Uterus (tissue), 4 donors: ENCODE measurements at places on chromosomes 4 and X.

DNA sequence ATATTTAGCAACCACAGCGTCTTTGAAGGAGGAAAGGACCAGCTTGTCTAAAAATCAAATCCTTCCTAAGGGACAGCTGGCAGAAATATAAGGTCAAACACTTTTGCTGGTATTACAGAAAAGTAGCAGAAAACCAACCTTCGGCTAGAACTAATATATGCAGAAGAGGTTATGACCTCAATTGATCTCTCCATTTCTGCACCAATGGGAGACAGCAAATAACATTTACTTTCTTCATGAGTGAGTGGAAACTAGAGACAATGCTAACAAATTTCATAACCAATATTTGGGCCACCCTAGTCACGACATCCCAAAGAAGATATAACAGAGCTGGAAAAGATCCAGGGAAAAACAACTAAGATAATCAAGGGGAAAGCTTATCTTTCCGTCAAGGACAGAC is 247.0 kb upstream of the FTHL17 start:
- DNase-seq = no peak

DNA sequence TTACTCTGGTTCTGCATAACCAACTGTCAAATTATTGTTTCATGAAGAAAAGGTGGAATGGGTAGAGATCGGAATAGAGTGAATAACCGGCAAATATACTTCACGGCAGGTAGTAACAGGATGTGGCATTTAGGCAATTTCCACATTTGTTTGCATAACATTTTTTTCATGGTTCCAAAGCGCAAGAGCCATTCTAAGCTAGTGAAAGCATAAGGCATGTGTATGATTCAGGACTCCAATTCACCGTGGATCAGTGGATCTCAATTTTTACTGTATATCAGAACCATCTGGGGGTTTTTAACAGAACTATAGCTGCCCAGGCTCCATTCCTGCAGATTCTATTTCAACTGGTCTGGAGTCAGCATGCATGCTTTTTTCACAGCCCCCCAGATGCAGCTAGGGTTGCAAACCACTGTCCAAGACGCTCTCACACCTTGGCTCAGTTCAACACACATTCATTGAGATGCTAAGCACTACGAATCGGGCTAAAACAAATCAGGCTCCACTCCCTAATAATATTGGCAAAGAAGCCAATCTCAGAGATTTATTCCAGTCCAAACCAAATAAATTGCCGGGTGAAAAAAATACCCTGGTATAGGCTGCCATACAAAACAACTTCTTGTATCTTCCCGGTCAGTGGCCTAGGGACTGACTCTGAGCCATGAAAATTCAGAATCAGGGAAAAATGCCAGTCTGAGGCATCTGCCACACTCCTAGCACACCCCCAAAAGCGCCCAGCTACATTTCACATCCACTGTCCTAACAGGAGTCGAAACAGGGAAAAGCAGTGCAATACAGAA is 30.0 kb downstream of the AFAP1 start:
- DNase-seq = no peak

DNA sequence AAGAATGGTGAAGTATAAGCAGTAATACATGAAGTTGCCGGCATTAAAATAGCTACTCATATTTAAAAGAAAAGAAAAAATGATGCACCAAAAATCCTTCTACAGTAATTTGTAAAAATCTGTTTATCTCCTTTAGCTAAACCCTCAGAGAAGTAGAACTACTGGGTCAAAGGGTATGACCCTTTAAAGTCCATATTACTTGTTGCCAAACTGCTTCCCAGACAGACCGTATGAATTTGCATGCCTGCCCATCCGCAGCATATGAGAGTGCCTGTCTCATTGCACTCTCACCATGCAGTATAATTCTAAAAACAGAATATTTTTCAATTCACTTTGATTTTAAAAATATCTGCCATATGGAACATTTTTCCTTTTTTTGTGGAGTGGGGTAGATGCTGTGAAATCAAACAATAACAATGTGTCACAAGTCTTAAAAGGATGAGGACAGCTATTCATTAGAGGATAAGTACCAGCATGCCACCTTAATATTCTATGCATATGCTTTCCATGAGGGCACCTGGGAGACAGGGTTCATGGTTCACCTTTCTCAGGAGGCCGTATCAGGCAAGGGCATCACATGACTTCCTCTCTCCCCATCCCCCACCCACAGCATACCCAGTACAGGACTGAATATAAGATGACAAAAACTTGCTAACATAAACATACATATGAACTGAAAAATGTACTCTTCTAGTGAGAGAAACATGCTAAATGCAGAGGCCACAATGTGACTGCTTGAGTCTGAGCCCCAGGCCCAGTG is 17.8 kb downstream of the ZDHHC9 start:
- no peak for DNase-seq

GRCh38 chrX:65971151-65971550 is 68.7 kb downstream of the VSIG4 start:
- no peak for DNase-seq

GRCh38 chr4:126766241-126766640 is 866.5 kb upstream of the INTU start:
- no peak for DNase-seq

DNA sequence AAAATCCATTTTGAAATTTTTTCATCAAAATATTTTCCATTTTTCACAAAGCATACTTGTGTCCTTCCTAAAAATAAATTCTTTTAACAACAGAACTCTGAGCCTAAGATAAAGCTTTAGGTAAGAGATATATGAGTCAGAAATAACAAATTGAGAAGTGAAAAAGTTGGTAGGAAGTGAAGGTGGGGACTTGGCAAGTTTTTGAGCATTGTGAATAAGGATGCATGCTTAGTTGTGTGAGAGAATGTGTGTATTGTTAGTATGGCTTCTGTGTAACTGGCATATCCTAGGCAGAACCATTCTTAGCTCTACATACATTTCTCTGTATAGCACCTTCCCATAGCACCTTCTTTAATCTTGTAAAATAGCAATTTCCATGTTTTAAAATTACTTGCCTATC is 6.8 kb downstream of the ASB5 start:
- DNase-seq = no peak
